ENCODE measurements at places on chromosomes 6 and 20.

GRCh38 chr20:25273541-25274358 lies 25.9 kb downstream of the PYGB start:
- no peak for DNase-seq

- no peak for DNase-seq
These were observed 118.9 kb downstream of the DACT2 start for GRCh38 chr6:168200571-168201134.

DNA sequence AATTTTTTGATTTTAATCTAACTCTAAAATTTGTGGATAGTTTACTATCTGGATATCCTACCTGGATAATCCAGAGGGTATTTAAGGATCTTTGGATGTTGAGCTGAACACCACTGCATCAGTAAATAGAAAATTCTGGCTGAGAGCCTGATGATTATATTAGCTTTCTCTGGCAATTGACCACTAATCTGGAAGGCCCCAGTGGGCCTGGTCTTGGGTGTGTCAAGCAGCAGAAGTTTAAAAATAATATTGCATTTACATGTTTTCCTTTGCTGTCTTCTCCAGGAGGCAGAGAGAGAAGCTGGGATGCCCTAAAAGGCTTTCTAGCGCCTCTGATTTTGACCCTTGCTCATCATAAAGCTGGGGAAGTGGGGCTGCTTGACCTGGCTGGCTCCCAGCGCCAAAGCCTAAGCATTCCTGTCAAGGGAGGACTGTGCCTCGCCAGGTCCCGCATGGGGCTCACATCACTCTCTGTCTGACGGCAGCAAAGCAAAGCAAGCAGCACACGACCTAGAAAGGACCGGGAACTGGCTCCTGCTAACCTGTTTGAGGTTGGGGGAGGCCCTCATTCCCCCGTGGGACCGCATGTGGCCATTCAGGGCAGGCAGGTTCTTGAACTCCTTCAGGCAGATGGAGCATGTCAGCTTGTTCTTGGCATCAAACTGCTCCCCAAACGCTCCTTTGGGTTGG lies 46.6 kb upstream of the MRPS10 start:
- no peak for DNase-seq

DNA sequence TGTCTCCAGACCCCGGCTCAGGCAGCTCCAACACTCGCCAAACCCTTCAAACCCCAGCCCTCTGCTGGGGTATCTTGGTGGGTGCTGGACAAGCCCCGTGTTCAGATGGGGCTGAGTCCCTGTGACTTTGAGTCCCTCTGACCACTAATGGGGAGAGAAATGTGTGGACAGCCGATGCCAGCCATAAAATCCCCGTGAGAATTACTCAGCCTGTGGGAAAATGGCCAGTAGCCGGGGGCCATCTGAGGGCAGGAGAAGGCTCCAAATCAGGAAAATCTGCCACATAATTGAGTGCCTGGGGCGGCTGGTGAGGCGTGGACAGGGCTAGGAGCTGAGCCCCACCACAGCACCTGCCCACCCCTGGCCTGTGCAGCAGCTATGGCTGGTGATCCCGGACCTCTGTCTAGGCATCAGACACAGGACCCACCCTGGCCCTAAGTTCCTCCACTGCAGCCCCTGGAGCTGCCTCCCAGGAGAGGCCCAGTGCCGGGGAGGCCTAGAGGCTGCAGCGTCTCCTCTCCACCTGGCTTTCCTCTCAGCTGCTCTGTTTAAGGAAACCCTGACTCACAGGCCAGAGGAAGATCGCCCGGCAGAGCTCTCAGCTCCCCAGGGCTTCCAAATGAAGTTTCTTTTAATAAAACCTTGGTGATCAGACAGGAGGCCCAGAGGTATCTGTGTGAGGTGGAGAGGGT lies 53.7 kb upstream of the SLCO4A1 start:
- DNase-seq, result no peak

DNA sequence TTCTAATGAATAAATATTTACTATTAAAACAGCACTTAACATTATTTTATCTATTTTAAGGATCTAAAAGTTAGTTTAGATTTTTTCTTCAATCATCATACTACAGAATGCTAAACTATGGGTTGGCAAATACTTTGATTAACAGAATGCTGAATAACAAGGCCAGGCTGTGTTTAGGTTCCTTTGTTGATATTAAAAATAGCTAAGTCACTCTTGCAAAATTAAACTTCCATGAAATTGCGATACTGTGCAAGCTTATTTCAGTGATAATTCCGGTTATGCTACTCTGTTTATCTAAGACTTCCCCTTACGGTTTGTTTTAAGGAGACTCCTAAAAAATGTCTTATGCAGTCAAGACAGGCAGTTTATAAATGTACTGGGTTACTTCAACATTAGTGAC lies 2.8 kb downstream of the RNF24 start:
- no peak for DNase-seq

- no peak for DNase-seq
These were observed 139.3 kb upstream of the COL21A1 start for GRCh38 chr6:56386717-56387116.

- no peak for DNase-seq
These were observed 285.2 kb downstream of the FOXC1 start for GRCh38 chr6:1894954-1895353.

GRCh38 chr6:110786696-110787095 lies 28.6 kb downstream of the CDK19 start:
- no peak for DNase-seq
